OCI-LY7 (cell line): ENCODE measurements at places on chromosomes 12 and 14. TPM values are rescaled to one million over a fixed set of nuclear protein-coding genes. Genes with fewer than 3 reads are reported as not detected.

- DNase-seq: no peak
These were observed 76.6 kb upstream of the PPFIA2 start for GRCh38 chr12:81835783-81836182.

- DNase-seq: no peak
These were observed 73.7 kb downstream of the DCAF5 start for GRCh38 chr14:69079188-69079742.

DNA sequence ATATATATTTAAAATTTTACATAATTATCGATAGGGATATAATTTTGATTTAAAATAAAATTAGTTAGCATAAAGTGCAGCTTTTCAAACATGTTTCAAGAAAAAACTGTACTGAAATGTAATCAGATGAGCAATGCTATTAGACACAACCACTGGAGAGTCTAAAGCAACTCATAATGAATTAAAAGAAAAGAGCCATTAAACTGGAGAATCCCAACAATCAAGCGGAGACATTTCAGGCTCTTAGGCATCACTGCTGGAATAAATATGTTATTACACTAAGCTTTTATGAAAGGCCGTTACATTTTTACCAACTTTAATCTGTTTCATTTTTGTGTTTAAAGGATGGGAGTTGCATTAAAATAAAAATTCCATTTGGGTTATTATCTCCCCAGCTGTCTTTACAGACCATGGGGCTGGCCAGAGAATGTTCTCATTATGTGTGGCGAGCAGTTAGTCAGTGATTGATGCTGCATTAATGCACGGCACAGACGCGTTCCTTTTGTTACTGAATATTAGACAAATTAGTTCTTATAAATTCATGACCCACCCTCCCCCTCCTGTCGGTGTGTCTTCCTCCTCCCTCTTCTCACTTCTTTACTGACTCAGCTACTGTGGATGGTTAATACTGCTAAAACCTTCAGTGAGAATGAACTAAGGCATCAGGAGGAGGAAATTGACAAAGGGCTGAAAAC is 156.8 kb downstream of the PDZRN4 start:
- no peak for DNase-seq

GRCh38 chr14:89425931-89426330 is 8.9 kb upstream of the FOXN3 start:
- DNase-seq: no peak

GRCh38 chr14:27485193-27485592 is 887.4 kb upstream of the NOVA1 start:
- no peak for DNase-seq

DNA sequence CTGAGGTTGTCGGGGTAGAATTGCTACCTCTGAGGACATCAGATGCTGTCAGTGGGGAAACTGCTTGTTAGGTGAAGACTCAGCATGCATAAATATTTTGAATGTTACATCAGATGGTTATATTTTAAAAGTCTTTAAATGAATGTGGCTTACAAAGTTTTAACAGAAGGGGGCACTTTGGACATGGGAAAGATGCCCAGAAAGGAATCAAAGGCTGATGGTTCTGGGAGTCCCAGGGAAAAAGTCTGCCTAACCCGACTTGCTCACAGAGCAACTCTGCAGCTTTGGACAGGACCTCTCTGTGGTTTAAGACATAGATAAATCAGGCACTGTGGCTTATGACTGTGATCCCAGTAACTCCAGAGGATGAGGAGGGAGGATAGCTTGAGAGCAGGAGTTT is 474.9 kb downstream of the ATP23 start:
- no peak for DNase-seq

- DNase-seq: no peak
These were observed 47.2 kb downstream of the OR9K2 start for GRCh38 chr12:55173456-55173855.

GRCh38 chr12:112898380-112898779 is 8.4 kb upstream of the OAS1 start:
- DNase-seq: no peak

GRCh38 chr14:60294411-60295069 is 45.5 kb downstream of the PPM1A start:
- no peak for DNase-seq

GRCh38 chr12:63079791-63080502 is 71.1 kb downstream of the AVPR1A start:
- DNase-seq: no peak

DNA sequence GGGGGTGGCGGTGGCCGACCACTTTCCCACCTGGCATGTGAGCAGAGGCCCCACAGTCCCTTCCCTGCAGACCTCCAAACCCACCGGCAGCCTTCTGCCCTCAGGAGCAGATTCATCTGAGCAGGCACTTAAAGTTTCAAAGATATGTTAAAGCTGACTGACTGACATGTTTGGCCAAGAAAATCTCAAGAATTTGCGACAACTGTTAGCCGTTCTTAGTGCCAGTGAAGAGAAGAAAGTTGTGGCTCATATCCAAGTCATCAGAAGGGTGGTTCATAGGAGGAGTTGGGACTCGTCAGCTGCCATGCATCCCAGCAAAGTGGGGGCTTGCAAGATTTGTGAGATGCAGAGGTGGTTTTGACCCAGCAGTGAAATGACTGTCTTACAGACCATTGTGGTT is 27.2 kb downstream of the ELK3 start:
- DNase-seq: no peak

DNA sequence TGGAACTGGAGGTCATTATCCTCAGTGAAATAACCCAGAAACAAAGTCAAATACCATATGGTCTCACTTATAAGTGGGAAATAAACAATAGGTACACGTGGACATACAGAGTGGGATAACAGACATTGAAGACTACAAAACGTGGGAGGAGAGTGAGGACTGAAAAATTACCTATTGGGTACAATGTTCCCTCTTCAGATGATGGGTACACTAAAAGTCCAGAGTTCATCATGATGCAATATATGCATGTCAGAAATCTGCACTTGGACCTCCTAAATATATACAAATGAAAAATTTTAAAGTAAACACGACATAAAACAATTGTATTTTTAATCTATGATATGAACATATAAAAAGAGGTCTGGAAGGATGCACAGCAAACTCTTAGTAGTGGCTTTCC is 71.2 kb downstream of the SLC38A4 start:
- DNase-seq: no peak

DNA sequence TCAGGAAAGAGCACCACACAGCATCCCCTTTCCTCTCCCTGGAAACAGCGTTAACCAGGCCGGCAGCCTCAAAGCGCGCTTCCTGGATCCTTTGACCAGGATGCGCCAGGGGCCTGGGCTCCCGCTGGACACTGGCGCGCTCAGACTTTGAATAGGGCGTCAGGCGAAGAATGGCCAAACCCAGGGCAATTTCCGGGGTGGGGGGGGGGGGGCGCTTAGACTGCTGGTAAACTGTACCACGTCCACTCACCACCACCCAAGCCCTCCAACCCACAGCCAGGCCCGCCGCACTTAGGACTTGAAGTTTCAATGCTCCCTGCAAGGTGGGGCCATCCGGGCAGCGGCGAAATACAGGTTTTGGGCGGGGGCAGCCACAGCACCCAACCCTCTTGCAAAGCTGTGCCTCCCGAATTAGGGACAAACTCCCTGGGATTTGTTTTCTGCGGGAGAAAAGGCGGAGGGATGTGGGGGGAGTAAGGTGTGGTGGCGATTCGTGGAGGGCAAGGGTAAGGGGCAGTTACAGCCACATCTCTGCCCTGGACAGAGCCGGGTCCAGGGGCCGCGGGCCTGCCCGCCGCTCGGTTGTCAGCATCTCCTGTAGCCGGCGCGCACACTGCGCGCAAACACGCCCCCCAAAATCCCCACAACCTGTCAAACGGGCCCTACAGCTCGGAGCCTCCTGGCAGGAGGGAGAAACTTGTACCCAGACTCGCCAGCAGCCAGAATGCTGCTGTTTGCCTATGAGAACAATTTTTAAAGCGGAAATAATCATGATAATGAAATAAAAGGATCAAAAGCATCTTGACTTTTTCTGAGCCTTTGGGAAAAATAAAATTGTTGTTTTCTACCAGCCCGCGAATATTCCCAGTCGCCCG is 958 bp downstream of the RTN1 start:
- DNase-seq: no peak

- DNase-seq: no peak
These were observed 111.4 kb downstream of the STXBP6 start for GRCh38 chr14:24938593-24938992.

GRCh38 chr14:45679853-45680252 is 426.9 kb upstream of the MIS18BP1 start:
- no peak for DNase-seq

DNA sequence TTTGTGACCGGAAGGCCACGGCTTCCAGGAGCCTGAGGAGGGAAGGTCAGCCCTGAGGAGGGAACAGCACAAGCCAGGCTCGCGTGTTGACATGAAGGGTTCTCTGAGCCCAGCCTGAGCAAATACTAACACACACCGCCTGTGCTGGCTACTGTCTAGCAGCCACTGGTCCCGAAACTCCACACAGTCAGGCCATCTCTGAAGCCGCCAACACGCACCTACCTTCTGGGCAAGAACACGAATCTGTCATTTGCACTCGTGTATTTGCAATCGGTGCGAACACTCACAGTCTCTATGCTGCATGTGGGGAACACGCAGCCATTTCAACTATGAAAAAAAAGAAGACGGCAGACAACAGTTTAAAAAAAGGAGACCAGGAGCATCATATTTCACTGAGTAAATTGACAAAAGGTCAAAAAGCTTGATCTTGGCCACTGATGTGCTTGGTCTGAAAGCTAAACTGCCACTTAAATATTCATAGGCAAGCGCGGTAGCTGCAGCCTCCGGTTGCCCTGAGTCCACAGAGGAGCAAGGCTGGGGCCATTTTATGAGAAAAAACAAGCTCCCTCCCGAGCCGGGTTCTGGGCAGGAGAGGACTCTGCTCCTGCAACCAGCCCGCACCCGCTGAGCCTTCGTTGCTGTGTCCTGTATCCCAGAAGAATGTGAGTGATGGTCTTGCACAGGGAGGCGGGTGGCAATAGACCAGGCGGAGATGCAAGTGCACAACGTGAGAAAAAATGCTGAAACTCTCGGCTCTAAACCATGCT is 57.8 kb downstream of the RIMBP2 start:
- no peak for DNase-seq

DNA sequence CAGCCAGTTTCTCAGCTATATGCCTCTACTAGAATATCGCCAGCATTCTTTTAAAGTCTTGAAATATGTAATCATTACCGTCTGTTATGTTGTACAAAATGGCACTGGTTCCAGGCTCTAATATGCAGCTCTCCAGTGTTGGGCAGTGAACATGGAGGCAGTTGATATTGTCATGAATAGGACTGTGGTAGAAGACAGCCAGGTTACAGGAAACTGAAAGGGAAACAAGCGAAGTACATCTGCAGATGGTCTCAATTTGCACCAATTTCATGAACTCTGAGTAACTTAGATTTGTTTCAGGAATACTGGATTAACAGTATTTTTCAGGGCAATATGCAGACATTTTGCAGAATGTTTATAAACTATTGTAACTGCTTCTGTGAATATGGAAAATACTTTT is 13.4 kb upstream of the KLHL42 start:
- no peak for DNase-seq

DNA sequence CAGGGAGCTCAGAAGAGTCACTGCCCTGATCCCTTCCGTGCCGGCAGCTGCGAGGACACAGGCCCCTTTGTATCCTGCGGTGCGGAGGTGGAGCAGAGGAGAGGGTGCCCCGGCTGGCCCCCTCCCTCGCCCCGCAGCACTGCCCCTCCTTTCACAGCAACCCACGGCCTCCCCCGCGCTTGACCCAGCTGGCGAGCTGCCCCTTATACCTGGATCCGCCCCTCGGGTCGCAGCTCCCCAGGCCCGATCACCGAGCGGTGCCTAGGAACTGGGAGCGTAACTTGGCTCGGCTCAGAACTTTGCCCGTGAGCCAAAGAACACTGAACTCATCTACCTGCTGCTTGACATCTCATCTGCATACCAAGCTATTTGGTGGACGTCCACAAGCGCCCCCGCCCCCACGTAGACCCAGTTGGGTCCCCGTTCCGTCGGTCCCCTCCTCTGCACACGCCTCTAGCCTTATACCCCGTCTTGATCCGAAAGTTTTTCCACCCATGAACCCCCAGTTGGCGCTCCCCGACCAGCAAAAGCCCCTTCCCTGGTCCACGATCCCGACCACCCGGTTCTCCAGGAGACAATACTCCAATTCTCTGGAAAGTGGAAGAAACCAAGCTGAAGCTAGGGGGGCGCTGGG is 697 bp upstream of the DNAJC14 start:
- DNase-seq: peak; percentile 52

DNA sequence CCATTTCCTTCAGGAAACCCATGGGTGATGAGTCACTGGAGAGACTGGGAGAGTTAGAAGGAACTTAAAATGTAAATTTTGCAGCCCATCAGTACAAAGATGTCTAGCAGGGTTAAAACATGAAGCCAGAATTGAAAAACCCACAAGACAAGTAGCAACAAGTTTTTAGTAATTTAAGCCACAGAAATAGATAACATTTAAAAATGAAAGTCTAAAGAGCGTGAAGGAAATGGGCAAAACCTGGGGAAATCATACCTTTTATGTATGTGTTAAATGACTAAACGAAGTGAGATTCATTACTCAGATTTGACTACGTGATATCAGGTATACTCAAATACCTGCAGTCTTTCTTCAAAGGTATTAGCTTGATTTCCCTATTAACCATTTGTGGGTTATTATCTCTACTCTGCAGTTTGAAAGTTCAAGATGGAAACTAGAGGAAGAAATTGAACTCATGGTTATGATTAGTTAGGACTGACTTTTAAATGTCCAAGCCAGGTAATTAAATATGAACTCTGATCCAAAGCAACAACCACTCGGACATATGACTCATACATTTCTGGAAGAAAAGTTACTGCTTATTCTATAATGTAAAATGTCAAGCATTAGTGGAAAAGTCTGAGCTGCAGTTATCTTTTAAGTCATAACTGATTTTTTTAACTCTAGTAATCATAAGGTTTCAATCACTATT is 84.1 kb downstream of the ITPR2 start:
- DNase-seq: no peak

- no peak for DNase-seq
These were observed 31.7 kb downstream of the RTRAF start for GRCh38 chr14:52020866-52021717.

- DNase-seq: no peak
These were observed 4.6 kb upstream of the LRP1-AS start for GRCh38 chr12:57151741-57152630.

Gene TSPAN8
- total RNA-seq: not detected in 2 replicates

Gene AP4S1
- 7.6 and 7.9 TPM in 2 replicates for total RNA-seq

Gene LEMD3
- total RNA-seq: 29.0 and 33.0 TPM in 2 replicates

Gene MYF5
- total RNA-seq: not detected in 2 replicates

Gene EP400
- 56.2 and 59.7 TPM in 2 replicates for total RNA-seq

Gene ALG10B
- total RNA-seq: 23.6 and 24.1 TPM in 2 replicates

Gene CLEC9A
- total RNA-seq: not detected in 2 replicates
